ENCODE measurements at places on chromosomes 4 and X.

GRCh38 chr4:37922328-37922727 lies 31.4 kb downstream of the TBC1D1 start:
- DNase-seq = no peak

GRCh38 chr4:159103384-159103990 lies 608 bp downstream of the RAPGEF2 start:
- DNase-seq = no peak

DNA sequence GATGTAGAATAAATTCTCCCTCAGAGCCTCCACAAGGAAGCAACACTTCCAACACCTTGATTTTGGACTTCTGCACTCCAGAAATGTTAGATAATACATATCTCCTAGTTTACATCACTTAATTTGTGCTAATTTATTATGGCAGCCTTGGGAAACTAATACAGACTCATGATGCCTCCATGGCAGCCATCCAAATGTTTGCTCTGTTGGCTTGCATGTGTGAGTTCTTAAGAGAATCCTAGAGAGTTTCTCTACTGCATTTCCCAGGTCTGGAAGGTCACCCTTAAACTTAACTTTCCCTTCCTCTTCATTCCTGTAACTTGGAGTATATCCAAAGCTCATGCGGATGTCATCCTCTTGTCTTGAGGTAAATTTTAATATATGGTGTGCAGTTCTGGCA lies 956.1 kb downstream of the ADGRL3 start:
- no peak for DNase-seq

DNA sequence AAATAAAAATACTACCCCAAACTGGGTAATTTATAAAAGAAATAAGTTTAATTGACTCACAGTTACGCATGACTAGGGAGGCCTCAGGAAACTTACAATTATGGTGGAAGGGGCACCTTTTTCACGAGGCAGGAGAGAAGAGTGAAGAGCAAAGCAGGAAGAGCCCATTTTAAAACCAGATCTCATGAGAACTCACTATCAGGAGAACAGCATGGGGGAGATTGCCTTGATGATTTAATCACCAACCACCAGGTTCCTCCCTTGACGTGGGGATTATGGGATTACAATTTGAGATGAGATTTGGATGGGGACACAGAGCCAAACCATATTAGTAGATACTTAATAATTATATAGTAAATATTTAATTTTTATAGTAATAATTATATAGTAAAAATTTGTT lies 10.1 kb downstream of the CISD2 start:
- no peak for DNase-seq

DNA sequence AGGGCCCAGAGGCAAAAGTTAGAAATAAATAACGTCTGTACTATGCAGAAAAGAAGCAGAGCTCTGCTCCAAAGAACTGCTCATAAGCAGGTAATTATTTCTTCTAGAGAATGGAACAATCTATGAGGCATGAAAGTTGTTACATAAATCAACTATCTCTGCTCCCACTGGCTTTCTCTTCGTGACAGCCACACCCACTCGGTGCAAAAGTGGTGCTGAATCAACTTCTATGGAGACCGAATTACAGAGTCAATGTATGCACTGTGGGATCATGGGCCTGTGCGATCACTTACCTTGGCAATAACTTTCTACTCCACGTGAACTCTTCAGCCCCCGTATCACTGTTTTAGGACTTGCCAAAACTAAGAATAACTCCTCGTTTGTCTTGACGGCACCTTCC lies 99.4 kb upstream of the ATXN3L start:
- no peak for DNase-seq

DNA sequence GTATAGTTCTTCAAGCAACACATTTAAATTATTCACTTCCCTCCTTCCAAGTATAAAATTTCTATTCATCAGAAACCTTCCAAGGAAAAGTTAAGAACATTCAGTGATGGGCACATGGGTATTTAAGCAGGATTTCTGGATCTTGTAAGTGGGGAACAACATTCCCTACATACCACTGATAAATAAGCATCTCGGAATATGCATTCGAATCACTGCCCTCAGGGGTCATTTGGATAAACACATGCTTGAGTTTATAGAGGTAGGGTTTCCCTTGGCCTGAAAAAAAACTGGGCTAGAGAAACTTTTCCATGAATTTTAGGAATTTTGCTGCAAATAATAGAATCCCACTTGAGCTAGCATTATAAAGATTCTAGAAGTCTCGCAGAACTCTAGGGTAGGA lies 143.9 kb downstream of the SOX3 start:
- no peak for DNase-seq

GRCh38 chrX:153640736-153641575 lies 6.0 kb upstream of the DUSP9 start:
- DNase-seq = no peak

- no peak for DNase-seq
Measured at GRCh38 chrX:48969471-48969870, 2.2 kb downstream of the KCND1 start.

DNA sequence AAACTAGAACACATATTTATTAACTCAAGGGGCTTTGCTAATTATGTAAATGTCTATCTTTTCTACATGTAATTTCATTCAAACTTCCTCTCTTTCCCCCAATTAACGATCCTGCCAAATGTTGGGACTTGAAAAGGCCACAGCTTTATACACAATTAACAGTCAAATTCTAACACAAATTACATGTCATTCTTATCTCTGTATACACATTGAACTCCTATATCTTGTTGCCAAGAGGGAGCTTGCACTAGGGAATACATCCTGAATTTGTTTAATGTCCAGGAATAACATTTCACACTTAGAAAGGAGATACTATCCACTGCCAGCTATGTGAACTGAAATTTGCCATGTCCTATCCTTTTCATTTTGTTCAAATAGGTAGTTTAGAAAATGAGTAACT lies 38.9 kb upstream of the MAB21L2 start:
- DNase-seq = no peak

- DNase-seq = no peak
Measured at GRCh38 chr4:173093361-173093760, 75.2 kb upstream of the GALNT7 start.

- DNase-seq = no peak
Measured at GRCh38 chr4:183190900-183191527, 92.0 kb downstream of the WWC2 start.

DNA sequence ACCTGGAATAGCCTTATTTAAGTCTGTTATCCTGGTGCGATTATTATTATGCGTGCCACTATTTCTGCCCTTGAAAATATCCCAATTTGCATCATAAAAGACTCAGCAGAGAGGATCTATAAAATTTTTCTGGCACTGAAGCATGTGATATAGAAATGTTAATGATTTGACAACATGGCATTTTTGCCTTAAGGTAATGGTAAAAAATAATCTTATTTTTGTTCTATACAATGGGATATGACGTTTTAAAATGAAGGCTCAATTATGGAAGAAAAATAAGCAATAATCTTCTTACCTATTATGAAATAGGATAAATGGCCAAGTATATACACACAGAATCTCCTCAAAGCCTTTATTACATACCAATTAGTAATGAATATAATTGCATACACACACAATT lies 113.5 kb downstream of the PDGFC start:
- no peak for DNase-seq

GRCh38 chrX:106931831-106932491 lies 11.8 kb downstream of the CLDN2 start:
- DNase-seq = no peak

- no peak for DNase-seq
Measured at GRCh38 chrX:36721990-36722389, 286.2 kb upstream of the FAM47C start.

DNA sequence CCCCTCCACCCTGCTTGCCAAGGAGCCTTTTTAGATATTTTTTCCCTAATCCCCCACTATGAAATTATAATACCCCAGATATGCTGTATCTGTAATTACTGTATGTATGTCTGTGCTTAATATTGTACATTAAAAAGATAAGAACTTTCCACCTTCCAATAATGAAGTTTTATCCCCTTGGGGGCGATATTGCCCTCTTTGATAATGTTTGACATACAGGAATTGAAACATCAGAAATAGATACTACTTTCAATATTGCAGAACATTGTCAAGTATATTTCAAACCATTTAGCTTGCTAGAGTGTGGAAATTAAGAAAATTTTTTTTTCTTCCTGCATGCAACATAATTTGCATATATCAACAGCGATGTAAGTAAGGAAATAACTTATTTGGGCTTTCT lies 58.9 kb downstream of the NAF1 start:
- no peak for DNase-seq

Data from activated CD4-positive, alpha-beta T cell treated with anti-CD3 and anti-CD28 coated beads, Interleukin-2, amount 50 U/mL, for 24 hours (primary cell).